ENCODE measurements at places on chromosomes 1 and 21.
A peak's percentile ranks its signal among the peaks of the same experiment; 100 is the strongest.

- no peak for DNase-seq
These were observed 37.3 kb downstream of the ST7L start for GRCh38 chr1:112581586-112582192.

DNA sequence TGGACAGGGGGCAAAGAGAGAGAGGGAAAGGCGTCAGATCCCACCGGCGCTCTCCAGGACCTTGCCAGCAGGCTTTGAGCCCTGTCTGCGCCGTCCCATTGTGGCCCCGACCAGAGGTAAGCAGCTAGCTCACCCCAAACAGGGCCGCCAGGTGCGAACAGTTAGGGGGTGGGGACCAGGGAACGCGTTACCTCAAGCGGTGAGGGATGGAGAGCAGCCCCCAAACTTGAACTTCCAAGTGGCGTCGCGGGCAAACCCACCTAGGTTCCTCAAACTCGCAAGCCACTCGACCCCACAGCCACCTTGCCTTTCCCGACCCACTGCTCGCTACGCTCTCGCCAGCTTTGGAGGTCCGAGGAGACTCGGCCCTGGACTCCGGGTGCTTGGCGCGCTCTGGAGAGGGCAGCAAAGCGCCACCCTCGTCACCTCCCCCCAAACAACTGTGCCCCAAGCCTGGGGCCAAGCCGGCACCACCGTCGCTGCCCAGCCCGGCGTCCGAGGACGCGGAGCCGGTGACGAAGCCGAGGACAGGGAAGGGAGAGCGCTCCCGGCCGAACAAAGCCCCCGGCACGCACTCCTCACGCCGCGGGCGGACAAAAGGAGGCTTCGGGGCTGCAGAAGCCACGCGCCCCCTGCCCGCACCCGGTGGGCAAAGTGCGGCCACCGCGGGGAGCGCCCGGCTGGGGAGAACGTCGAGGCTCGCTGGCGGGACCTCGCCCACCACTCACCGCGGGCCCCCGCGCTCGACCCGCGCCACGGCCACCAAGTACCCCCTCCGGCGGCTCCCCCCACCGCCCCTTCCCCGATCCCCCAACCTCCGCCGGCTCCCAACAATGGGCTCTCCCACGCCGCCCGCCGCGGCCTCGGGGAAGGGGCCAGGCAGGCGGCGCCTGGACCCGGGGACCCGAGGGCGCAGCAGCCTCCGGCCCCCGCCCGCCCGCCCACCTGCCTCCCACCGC lies 976 bp downstream of the SSBP3 start:
- no peak for DNase-seq

DNA sequence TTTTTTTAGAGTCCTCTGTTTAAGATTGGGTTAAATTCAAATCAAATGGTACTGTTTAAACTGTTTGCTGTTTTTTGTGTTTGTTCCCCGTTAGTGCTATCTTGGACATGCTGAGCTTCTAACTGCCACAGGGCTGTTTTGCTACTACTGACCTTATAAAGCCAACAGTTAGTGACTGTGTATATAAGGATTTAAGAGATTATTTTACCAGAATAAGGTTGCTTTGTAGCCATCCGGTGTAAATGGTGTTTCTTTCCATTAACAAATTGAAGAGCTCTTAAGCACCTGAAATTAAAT lies 37.0 kb downstream of the ZNF281 start:
- no peak for DNase-seq

GRCh38 chr1:182974506-182975191 lies 21.7 kb upstream of the SHCBP1L start:
- DNase-seq: peak; percentile 13

DNA sequence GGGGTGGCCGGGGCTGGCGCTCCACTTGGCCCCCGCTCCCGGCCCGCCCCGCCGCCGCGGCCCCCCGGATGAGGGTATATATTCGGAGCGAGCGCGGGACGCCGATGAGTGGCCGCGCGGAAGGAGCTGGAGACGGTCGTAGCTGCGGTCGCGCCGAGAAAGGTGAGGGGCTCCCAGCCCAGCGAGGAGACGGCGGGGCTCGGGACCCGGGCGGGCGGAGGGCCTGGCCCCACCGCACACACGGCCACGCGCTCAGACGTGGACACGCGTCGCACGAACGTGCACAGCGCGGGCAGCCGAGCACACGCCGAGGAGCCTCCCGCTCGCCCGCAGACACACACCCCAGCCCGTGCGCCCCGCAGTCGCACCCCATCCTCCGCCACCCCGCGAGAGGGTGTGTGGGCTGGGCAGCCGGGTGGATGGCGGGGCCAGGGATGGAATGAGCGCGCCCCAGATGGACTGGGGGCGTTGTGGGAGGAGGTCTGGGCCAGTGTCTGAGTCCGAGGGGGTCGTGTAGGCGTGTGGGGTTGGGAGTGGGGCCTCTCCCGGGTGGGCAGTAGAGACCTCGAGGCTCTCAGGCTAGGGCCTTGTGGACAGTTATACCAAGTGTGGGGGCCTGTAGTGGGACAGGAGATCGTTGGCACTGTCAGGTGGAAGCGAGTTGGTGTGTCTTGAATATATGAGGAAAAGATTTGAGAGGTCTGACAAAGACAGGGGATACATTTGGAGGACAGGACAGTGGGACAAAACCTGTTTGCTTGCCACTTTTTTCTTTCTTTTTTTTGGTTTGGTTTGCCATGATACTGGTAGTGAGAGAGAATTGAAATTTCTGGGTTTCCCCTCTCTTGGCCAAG lies at the start of gene UAP1:
TSS of gene UAP1 (plus strand) at position 107 of the 854 bp plus-strand sequence. CDS start 4,347 bp downstream, outside the sequence.
- DNase-seq: no peak

GRCh38 chr1:30264672-30265025 lies 458.7 kb downstream of the MATN1 start:
- no peak for DNase-seq

GRCh38 chr1:114428083-114428754 lies 82.8 kb downstream of the TRIM33 start:
- no peak for DNase-seq

DNA sequence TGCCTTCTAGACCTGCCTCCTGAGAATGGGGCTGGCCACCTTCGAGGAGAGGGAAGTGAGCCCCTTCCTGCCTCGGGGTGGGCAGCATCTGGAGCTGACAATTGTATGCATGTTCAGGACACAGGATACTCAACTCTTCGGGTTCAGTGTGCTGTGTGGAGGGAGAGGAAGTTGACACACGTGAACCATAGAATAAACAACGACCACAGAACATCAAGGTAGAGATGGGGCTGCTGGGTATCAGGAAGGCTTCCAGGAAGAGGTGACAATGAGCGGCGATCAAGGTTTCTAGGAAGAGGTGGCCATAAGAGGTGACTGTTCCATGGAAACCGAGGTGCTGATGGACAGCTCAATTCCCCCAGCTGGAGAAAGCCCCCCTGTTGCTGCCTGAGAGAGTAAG lies 22.0 kb downstream of the UBIAD1 start:
- no peak for DNase-seq

GRCh38 chr21:33293811-33294216 lies 27.6 kb downstream of the IL10RB start:
- DNase-seq: no peak

- DNase-seq: no peak
These were observed 10.0 kb upstream of the FCMR start for GRCh38 chr1:206931709-206932108.

DNA sequence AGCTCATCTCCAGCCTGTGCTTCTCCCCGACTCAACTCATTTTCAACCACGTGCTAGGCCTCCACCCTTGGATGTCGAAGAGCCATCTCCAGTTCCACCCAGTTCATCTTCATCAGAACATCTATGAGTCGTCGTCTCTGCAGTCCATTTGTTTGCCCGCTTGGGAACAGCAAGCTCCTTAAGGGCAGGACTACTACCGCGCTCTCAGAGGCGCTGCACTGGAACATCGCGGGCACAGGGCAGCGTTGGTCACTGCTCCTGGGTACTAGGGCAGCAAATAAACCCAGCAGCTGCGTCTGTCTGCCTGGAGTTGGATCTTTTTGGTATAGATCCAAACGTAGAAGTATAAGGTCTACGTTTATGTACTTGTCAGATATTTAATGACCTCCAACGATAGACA lies 478 bp upstream of the PRDM2 start:
- no peak for DNase-seq
